Activated CD8-positive, alpha-beta memory T cell treated with anti-CD3 and anti-CD28 coated beads for 1 hour (primary cell): ENCODE measurements at places on chromosomes 4 and X.
A peak's percentile ranks its signal among the peaks of the same experiment; 100 is the strongest.

GRCh38 chr4:76569225-76569624, 134.2 kb downstream of the SHROOM3 start:
- DNase-seq: no peak

DNA sequence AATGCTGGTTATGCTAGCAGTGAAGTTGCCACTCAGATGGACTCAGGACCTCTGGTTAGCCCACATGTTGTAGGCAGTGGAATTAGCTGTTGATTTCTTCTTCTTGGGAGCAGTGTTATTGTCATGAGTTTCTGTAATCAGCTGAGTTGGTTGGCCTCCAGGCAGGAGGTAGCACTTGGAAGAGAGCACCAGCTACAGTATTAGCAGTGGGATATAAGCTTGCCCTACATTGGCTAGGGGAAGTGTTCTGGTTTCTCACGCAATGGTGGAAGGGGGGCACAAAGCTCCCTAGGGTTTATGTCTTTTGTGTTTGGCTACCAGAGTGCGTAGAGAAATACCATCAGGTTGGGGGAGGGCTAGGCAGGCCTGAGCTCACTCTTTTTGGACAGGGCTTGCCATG, 34.0 kb upstream of the UCP1 start:
- DNase-seq: no peak

GRCh38 chrX:124250835-124251437, 81.5 kb upstream of the TEX13D start:
- DNase-seq: no peak

DNA sequence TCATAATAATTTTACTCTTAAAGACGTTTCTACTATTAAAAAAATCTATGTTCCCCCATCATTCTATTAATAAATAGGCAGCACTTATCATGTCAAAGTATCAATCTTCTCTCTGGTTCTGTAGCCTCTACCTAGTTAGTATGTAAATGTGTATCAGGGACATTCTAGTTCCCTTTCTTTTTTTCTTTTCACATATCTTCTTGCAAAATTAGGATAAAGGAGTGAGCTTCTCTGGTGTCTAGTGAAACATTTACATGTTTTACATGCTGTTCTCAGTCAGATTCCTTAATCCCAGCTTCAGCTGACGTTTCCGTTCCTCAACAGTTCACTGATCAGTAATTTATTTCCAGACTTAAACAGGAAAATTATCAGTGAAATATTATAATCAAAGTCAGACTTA, 11.8 kb downstream of the PCDH10 start:
- DNase-seq: no peak

DNA sequence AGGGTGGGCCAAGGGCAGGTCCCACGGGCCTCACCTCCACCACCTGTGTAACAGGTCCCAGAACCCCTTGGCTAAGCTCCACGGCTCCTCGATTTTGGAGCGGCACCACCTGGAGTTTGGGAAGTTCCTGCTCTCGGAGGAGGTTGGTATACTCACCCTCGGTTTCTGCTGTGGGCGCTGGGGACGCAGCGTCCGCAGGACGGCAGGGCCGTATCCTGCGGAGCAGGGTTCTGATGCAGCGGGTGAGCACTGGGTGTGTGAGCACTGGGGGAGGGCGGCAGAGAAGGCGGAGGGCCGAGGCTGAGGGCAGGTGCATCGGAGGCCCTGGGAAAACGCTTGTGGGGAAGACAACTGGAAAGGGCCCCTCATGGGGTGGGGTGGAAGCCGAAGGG, 11.0 kb downstream of the ATP5ME start:
- DNase-seq: no peak

DNA sequence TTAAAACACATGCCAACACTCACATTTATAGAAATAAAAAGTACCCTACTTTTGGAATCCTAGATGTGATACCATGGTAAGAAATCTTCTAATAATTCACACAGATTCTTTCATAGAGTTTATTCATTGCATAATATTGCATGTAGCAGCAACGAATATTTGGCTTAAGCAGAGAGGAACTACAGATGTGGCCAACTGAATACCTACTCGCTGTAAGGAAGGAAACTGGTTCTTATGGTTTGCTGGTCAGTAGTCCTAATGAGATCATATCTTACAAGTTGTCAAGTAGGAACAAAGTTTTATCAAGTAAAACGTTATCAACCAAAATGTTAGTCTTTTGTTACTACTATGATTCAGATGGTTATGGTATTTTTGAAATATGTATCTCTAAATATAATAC, 996.1 kb downstream of the PDHA2 start:
- DNase-seq: no peak

GRCh38 chrX:123072686-123073385, 111.2 kb upstream of the GRIA3 start:
- DNase-seq: no peak

DNA sequence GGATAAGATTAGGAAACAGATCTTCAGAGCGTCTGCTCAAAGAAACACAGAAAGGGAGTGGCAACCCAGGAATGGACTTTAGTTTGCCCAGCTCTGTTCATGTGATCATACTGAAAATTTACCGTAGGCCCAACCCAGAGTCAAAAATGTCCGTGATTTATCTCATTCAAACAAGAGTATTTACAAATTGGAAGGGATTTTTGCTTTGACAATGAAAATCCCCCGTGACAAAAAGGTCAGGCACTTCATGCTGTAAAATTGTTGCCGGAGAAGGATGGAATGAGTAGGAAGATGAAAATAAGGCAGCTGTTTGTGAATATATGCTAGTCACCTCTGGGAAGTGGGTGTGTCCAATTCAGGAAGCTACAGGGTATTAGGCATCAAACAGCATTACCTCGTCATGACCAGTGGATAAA, 1.2 kb downstream of the SULT1B1 start:
- DNase-seq: no peak

- no peak for DNase-seq
These were observed 68.8 kb downstream of the RTL5 start for GRCh38 chrX:72062916-72063315.

DNA sequence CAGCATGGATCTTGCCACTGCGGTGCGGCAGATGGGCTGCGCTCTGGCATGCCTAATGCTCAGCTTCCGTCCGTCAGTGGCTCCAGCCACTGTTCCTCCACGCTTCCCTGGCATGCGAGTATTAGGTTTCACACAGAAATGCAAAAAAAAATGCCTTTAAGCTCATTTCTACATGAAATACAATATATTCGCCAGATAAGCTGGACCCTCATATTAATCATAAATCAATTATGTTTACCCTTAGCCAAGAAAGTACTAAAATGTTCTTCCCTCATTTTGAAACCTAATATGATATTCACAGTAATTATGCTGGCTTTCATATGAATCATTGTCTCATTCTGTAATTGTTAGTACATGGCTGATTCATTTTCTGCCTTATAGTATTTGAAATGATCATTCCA, 115.5 kb upstream of the FAM241A start:
- DNase-seq: no peak

DNA sequence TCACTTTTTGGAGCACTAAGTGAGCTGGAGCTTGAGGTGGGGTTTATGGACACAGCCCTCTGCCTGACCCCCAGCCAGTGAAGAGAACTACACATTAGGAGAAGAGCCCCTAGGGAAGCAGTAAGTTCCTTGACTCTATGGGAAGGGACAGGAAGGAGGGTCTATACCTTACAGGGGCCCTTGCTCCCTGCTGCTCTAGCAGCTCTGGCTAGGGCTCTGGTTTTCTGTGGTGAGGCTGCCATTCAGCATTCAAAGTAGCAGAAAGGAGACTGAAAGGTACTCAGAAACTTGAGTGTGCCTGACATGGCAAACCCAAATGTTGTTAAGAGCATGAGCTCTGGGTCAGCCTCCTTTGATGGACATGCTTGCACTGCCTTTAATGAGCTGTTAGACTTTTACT, 144.0 kb upstream of the KIT start:
- no peak for DNase-seq

DNA sequence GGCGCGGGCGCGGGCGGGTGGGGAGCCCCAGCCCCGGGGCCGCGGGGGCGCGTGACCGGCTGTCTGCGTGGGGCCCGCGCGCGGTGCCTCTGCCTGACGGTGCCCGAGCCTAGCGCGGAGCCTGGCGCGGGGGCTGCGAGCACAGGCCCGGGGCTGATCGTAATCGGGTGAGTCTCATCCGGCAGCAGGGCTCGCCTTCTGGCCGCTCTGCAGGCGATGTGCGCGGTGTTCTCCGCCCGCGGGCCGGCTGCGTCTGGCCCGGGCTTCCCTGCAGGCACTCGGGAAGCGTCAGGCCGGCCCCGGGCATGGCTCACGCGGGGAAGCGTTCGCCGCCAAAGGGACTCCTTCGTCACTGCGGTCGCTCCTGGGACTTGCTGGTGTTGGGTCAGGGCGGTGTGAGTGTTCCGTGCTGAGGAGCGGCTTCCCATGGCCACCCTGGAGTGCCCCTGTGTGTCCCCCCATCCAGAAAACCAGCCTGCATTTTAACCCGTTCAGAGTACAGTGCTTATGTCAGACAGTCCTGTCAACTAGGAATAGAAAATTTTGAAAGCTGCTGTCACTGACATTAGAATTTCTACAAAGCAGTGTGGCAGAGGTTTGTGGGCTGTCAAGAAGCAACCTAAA, 40.6 kb downstream of the FAM149A start:
- no peak for DNase-seq

- no peak for DNase-seq
These were observed 151.5 kb downstream of the PTTG2 start for GRCh38 chr4:38111717-38112116.

- no peak for DNase-seq
These were observed 432.2 kb downstream of the SMARCA1 start for GRCh38 chrX:129091097-129091496.

GRCh38 chr4:4488405-4489404, 53.1 kb downstream of the STX18 start:
- peak; percentile 15 for DNase-seq

DNA sequence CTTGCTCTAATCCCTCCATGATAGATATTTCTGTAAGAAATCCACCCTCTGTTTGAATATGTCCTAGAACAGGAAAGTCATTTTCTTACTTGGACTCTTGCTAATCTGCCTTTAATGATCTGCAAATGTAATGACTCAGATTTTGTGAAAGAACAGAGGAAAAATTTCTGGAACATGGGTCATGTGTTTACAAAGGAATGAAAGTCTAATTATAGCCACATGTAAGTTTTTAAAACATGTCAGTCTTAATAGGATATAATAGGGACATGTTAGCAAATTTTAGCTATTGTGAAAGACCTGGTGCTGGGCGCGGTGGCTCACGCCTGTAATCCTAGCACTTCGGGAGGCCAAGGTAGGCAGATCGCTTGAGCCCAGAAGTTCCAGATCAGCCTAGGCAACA, 47.6 kb downstream of the GRK4 start:
- no peak for DNase-seq

- no peak for DNase-seq
These were observed at the start of gene YY2 for GRCh38 chrX:21855937-21856415. TSS of gene YY2 (plus strand) at chrX:21855987. CDS start at chrX:21856485, 498 bp downstream.

- no peak for DNase-seq
These were observed 78.9 kb downstream of the RRAGB start for GRCh38 chrX:55796496-55796895.

GRCh38 chr4:94516067-94516466, 64.3 kb downstream of the PDLIM5 start:
- no peak for DNase-seq

DNA sequence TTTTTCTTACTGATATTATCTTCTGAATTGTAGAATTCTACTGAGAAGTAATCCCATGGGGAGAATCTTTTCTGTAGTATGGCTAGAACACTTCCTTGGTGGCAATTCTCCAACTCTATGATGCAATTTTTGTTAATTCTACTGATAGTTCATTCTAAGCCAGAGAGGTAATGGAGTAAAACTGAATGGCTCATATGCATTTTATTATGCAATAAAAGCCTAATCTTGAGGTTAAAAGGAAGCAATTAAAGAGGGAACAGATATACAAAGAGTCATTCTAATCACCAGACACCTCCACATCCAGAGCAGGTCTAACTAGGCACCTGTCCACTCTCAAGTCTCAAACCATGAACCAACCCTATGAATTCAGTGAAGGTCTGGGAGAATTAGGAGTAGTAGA, 9.7 kb downstream of the RAP2C start:
- DNase-seq: no peak

DNA sequence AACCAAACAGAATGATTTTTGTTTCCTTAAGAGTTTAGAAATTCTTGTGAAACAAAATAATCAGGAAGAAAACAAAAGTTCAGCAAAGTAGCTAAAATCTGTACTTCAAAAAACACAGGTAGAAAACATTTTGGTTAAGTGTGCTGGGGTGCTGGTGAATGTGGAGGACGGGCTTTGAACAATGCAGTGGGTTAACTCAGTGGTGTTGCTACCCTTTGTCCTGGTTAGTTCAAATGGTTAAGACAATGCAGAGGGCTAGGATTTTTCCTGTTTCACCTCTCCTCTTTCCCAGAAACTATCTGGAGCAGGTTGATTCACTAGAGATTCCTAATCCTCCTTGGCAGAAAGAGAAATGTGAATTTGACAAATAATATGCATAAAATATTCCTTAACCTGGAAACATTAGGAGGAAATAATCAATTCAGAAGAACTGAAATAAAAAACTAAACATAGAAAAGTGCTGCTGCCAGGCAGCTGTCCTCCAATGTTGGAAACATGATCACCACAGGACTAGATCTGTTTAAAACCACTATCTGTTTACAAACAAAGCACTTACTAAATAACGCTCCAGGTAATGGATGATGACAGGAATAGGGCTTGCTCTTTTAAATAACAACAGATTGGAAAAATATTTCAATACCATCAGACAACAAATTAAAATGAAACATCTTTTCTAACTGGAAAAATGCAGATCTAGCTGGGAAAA, 148.9 kb downstream of the MAML3 start:
- DNase-seq: no peak

- DNase-seq: no peak
These were observed 892.6 kb upstream of the FRG1 start for GRCh38 chr4:189048119-189048518.

DNA sequence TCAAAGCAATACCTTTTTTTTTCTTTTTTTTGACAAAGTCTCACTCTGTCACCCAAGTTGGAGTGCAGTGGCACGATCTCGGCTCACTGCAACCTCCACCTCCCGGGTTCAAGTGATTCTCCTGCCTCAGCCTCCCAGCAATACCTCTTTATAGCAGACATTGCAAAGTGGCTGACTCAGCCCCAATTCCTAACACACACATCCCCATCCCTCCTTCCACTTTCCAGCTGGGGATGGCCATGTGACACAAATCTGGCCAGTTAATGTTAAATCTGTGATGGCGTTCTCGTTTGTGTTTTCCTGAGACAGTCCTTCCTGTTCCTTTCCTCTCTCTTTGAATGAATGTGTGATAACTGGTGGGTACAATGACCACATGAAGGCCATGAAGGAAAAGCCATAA, 276.2 kb upstream of the KLF3 start:
- DNase-seq: no peak
